Stimulated activated CD4-positive, alpha-beta T cell treated with anti-CD3 and anti-CD28 coated beads, Interleukin-12 subunit alpha, Interleukin-12 subunit beta, amount 100 ng/mL, for 48 hours (primary cell): ENCODE measurements at places on chromosomes 6 and 20.

DNA sequence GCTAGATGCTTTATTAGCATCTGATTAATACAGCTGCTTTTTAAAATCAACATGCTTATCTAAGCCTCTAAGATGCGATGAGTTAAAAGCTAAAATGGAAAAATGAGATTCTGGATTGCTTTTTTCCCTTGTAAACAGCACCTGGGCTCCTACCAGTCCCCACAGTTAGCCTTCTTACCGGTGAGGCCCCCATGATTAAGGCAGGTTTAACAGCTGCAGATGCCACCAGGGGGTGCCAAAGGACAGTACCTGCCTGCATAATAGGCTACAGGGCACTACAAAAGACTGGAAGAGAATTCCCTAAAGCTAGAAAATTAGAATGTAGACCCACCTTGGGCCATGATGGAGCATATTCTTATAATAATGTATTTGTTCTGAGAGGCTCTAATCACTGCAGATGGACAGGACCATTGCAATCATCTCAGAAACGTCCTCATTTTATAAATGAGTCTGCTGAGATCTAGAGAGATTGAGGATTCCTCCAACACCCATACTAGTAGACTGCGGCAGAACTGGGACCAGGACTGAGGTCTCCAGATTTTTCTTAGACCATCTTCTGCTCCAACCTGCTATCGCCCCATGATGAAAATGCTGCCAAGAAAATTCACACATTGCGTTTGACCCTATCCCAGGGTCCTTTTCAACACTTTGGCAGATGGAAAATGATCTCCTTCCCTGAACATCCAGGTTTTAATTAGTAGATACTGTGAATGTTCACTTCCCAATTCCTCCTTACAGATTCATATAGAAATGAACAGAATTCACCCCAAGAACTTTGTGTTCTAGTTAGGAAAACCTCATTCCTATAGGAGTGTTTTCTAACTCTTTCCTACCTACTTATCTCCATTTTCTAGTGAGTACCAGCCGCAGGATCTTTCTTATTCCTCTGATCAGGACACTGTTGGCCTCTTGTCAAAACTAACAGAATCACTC is 148.8 kb downstream of the RPS12 start:
- DNase-seq, result peak; percentile 43

GRCh38 chr20:53149148-53149889 is 177.2 kb downstream of the TSHZ2 start:
- no peak for DNase-seq

DNA sequence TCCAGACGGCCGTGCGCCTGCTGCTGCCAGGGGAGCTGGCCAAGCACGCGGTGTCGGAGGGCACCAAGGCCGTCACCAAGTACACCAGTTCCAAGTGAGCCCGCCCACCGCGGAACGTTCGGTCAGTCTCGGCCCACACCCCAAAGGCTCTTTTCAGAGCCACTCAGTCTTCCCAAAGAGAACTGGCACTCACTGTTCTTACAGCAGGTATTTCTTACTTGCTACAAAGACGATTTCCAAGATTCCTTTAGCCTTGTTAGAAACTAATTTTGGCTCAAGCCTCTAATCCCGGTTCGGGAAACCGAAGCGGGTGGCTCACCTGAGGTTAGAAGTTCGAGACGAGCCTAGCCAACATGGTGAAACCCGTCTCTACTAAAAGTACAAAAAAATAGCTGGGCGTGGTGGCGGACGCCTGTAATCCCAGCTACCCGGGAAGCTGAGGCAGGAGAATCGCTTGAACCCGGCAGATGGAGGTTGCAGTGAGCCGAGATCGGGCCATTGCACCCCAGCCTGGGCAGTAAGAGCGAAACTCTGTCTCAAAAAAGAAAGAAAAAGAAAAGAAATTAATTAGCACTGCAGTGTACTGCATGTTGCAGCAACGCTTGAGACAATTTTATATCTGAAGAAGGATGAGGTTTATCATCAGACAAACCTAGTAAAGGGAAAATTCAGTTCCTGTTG is 73.1 kb downstream of the OR2B2 start:
- DNase-seq, result peak; percentile 34

DNA sequence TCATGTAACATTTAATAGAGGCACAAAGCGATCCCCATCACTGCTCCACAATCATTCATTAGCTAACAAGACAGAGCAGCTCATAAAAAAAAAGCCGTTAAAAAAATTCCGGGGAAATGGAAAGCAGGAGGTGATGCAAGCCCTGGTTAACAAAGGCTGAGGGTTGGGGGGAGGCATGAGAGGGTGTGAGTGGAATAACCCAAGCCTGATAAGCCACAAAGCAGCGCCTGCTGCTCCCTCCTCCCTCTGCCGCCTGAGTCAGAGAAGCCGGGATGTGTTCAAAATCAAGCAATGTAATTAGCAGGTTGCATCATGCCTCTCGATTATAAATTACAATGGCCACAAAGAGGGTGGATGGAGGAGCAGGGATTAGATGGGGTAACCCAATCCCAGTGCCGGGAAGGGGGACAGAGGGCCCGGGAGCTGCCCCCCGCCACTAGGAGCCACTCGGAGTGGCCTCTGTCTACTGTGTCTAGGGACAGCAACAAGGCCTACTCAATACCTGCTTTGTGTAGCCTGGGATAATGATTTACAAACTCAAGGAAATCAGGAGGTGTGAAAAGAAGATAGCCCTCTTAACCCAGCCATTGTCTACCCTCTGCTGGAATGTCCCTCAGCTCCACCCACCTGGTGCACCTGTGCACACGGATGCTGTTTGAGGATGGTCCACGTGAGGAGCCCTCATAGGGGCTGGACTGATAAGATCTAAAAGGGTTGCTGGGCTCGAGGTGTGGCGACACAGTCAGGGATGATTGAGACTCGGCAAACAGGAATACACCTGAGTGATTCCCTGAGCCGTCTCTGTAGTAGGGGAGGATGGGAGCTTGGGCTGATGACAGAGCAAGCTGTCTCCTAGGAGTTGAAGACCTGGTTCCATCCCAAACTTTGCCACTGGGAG is 156.9 kb downstream of the VEGFA start:
- DNase-seq, result no peak

- DNase-seq, result peak; percentile 37
Measured at GRCh38 chr20:59123011-59123677, 40.5 kb upstream of the ZNF831 start.

- no peak for DNase-seq
Measured at GRCh38 chr20:35702051-35702823, 3.0 kb downstream of the ROMO1 start.

DNA sequence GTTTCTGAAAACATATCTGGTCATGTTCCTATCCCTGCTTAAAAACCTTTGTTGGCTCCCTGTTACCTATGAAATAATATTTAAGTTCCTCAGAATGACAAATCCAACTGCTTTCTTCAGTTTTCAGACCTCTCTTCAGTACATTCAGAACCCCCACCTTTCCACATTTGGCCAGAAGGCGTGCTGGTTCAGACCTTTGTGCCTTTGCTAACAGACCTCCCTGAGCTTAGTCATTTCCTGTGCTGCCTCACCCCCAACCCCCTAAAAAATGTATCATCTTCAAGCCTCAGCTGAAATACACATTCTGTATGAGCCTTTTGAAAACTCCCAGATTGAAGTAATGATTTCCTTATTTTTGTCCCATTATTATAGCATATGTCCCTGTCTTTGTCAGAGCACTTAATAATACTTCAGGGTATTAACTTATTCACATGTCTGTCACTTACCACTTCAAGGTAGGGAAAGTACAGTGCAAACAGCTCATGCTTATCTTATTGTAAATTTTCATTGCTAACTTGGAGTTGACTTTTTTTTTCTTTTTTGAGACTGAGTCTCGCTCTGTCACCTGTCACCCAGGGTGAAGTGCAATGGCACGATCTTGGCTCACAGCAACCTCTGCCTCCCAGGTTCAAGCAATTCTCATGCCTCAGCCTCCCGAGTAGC is 19.7 kb downstream of the FAM217A start:
- peak; percentile 50 for DNase-seq

DNA sequence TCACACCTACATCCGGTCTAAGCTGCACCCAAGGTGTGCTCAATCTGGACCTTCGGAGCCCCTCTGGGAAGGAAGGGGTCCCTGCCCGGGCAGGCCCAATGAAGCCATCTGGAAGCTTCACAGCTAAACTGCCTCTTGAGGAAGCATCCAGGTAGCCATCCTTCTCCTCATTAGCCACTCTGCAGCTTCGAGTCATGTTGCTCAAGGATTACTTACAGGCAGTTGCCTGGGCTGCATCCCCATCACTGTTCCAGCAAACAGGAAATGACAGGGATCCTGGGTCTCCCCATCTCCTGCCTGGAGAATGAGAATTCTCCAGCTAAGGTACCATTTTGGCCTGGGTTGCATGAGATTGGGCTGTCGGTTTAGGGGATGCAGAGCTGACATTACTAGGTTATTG is 91.7 kb downstream of the ERMARD start:
- DNase-seq, result no peak

DNA sequence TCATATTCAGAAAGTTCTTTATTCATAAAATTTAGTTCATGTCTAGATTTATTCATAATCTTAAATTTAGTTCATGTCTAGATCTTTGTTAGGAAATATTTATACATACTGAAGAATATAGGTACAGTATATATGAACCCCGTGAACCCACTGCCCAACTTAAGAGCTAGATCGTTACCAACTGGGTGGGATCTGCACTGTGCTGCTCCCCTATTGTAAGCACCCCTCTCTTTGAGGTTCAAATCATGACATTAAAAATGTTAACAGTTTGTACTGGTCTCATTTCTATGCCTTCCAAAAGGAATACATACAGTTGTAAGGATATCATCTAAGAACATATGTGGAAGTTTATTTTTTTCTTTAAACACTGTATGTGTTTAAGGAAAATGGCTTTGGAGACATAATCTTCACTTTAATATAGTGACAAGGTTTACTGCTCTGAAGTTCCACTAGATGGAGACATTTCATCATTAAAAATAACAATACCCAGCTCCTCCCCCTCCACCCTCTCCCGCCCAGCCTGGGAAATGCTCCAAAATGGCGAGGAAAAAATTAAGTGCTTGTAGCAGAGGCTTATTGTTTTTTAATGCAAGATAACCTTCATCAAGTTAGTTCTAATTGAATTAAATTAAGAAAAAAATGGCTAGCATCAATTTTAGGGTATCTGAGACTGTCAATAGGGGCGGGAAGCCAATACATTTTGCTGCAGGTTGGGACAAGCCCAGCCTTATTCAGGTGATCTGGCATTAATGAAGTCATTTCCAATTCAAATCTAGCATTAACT is 104.1 kb upstream of the TRAF3IP2 start:
- peak; percentile 24 for DNase-seq

DNA sequence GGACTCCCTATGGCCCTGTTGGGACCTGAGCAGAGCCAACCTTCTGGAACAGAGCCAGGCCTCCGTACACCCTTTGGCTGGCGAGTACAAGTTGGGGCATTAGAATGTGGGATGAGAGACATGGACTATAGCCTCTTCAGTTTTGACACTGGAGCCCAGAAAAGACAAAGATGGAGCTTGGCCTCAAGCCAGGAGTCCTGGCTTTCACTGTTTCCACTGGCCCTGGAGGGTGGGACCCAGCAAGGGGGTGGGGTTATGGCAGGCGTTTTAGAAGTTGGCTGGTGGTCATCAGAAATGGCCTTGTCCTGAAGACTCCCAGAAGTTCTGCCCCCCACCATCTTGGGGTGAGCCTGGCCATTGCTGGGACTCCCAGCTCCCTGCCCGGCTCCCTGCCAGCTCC is 21.8 kb downstream of the ITPR3 start:
- no peak for DNase-seq

GRCh38 chr20:62210496-62210855 is 9.6 kb downstream of the HRH3 start:
- no peak for DNase-seq

DNA sequence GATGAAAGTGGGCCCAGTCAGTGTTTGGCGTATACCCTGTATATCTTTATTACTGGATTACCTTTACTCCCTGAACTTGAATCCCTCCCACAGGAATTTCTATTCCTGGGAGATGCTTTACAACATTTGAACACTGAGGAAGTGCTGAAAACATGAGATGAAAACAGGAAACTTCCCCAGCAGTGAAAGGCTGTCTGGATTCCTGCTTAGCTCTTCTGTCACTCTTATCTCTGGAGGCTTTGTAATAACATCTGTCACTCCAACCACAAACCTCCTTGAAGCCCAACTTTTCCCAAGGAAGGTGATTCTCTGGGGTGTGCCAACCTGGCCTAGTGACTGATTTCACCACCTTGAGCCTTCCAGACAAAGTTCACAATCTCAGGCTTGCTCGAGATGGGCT is 264.5 kb upstream of the BMP2 start:
- DNase-seq, result no peak

GRCh38 chr6:155599561-155599960 is 143.9 kb upstream of the NOX3 start:
- no peak for DNase-seq

DNA sequence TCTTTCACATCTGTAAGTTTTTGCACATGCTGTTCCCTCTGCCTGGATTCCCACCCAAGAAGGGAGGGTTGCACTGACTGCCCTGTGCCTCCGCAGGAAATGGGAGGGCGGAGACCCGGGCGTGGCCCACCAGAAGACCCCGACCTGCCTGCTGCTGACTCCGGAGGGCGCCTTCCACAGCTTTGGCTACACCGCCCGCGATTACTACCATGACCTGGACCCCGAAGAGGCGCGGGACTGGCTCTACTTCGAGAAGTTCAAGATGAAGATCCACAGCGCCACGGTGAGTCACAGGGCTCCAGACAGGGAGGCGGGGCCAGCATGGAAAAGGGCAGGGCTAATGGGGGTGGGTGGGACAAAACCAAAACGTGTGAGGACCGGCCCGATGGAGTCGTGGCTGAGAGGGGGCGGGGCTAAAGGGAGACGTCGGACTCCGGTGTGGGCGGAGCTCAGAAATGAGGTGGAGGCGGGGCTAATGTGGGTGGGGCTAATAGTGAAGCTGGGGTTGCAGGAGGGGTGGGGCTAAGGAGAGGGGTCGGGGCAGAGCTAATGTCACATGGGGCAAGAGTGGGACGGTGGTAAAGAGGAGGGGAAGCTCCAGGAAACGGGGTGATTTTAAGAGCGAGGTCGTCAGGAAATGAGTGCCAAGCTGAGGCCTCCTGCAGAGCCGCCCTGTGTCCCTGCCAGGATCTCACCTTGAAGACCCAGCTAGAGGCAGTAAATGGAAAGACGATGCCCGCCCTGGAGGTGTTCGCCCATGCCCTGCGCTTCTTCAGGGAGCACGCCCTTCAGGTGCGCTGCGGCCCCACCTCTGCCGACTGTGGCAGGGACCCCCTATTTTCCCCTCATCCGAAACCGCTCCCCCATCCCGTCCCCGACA is 12.6 kb downstream of the HSPA12B start:
- DNase-seq, result peak; percentile 60

DNA sequence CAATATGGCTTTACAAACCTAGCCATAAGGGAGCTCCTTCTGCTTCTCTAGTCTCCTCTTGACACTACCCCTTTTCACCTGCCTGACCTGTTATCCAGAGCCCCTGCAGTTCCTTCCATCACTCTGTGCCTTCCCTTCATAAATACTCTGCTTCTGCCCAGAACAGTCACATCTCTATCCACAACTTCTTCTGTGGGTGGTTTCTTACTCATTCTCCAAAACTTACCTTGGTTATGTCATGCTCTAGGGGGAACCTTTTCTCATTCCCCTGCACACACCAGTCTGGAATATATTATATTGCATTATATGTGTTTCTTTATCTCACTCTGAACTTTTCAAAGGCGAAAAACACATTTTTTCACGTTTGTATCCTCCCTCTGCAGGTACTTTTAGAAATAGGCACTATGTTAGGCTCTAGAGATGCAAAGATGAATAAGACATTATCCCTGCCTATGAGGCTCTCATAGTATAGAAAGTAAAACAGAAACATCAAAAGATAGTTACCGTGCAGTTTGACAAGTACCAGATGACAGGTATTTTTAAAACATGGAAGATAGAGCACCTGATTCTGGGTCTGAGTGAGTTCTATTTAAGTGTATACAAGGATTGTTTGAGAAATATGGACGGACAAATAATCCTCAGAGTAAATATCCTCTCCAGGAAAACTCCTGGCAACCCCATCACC is 51.5 kb downstream of the AIG1 start:
- no peak for DNase-seq
